Natural killer cell treated with Interleukin-12 subunit alpha and Interleukin-12 subunit beta and Interleukin-15 and Interleukin-18, amount 100 ng/mL, for 72 hours (primary cell): ENCODE measurements at places on chromosomes 2 and 18.

DNA sequence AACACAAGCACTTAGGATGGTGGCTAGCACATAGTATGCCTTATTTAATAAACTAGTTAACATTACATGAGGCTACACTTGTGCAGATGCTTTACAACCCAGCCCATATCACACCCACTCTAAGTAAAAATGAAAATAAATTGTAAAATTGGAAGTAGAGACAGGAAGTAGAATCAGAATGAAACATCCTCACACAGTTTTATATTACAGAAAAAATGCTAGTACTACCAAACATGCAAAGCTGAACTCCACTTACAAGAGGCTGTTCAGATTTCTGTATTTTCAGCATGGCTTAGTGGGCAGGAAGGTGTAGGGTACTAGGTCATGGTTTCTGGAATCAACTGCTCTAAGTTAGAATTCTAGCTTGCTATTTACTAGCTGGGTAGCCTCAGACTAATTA lies 18.2 kb upstream of the CRIM1 start:
- no peak for DNase-seq

DNA sequence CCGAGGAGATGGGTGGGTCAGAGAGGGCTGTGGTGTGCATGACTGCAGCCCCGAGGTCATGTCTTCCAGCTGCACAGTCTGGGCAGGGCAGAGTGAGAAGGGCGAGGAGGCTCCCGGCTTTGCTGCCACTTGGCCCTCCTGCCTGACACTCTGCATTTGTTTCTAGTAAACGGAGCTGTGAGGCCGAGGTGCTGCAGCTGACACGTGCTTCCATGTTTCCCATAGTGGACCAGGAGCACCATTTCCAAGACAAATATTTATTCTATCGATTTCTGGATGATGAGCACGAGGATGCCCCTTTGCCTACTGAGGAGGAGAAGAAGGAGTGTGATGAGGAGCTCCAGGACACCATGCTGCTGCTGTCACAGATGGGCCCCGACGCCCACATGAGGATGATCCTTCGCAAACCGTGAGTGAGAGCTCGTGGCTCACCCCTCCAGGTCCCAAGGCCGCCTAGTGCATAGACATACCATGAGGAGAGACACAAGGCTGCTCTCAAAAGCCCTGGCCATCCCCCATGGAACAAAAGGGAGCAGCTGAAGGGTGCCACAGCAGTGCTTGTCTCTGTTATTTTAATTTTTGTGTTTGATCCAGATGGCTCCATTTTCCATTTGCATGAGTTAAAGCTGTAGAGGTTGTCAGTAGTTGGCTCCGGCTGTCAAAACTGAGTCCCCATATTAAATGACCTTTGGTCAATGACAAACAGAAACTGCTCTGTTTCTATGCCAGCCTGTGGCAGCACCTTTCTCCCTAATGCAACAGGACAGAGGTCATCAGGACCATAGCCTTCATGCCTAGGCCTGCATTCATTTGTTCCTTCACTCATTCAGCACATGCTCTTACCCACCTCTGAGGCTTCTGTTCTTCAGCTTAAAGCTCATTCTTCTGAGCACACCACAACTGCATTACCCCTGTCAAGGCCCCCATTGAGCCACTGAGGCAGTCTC lies 108.3 kb upstream of the MAP3K20 start:
- no peak for DNase-seq

GRCh38 chr18:35635170-35635569 lies 53.6 kb downstream of the GALNT1 start:
- DNase-seq: no peak

DNA sequence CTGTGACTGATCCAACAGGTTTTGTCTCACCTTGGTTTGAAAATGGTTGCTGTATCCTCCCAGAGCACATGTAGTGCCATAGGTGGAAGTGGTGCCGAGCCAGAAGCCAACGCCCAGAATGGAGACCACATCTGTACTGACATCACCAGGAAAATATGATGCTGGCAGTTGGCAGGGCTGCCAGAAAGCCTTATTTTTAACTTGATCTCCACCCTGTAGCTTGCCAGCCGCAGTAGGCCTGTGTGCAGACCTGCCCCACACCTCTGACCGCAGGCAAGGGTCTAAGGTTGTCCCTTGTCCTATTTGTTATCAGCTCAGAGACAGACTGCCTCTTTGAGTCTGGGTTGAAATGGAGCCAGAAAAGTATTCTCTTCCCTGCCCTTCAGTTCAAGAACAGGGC lies 123.5 kb upstream of the EML6 start:
- DNase-seq: no peak

DNA sequence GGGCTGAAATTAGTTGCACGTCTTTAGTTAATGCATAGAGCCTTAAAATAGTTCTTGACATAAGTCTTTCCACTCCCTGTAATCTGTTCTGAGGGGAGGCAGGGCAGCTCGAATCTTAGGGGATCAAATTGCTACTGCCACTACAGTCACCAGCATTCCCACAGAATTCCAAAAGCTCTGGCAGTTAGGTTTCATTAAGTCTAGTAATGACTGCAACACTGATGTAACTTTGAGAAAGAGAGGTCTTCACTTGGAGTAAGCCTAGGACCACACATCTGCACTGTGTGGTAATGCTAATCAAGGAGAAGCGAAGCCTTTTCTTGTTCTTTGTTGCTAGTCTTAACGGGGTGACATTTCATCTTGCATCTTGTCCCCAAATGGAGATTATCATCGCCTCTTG lies 19.3 kb upstream of the NCK2 start:
- no peak for DNase-seq

DNA sequence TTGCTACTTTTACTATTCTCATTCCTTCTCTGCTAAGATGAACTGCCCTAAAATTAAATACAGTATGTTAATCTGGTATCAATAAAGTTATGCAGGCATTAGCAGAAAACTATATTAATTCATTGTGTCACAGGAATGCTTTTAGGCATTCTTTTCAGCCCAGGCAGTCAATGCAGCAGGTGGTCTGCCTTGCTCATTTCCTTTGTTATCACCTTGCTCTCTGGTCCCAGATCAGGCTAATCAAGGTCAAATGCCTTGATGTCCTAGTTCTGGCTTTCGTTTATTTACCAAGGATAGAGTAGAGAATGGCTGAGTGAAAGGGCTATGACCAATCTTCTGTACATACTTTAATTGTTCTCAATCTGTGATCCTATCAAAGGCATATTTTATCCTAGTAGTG lies 1023.6 kb downstream of the TMEM182 start:
- no peak for DNase-seq

DNA sequence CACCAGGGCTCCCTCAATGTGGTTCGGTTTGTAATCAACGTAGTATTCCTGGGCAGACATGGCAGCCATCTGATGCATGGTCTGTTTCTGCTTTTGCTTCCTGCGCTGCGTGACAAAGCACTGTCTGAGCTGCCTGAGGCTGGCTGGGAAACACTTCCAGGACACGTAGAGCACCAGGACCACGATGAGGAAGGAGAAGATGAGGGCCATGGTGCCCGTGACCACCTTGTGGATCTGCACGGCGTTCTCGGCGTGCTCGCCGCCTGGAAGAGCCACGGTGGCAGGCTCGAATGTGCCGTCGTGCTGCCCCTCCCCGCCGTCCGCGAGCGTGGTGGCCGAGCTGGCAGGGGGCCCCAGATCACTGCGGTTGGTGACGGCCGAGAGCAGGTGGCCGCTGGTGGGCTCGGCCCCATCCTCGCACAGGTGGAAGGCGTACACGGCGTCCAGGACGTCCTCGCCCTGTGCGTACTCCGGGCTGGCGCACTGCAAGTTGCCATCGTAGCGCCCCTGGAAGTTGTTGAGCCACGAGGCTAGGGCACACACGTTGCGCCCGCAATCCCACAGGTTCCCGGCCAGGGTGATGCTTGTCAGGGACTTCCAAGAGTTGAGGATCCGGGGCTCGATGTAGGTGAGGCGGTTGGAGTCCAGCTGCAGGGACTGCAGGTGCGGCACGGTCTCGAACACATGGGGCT lies 2.1 kb downstream of the LRRTM1 start:
- DNase-seq: no peak

GRCh38 chr2:32484937-32485336 lies 128.1 kb downstream of the BIRC6 start:
- no peak for DNase-seq

DNA sequence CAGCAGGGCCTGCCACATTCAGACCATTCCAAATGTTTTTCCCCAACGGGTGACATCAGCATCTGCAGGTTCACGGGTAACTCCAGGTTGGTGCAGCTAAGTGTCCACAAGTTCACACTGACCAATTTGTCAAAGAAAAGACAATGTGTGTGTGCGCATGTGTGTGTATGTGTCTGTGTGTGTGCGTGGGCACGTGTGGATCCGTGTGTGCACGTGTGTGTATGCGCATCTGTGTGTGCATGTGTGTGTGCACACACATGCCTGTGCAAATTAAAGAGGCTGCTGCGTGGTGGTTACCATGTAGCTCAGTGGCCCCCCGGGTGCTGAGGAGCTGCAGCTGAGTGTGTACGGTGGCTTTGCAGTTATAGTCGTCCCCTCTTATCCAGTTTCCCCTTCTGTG lies 187.4 kb downstream of the TMEM18 start:
- DNase-seq: no peak

GRCh38 chr2:12556762-12557161 lies 160.0 kb upstream of the TRIB2 start:
- no peak for DNase-seq

GRCh38 chr2:14828223-14828622 lies 195.7 kb downstream of the LRATD1 start:
- no peak for DNase-seq

- no peak for DNase-seq
Measured at GRCh38 chr2:124988794-124989193, 963.7 kb downstream of the CNTNAP5 start.

DNA sequence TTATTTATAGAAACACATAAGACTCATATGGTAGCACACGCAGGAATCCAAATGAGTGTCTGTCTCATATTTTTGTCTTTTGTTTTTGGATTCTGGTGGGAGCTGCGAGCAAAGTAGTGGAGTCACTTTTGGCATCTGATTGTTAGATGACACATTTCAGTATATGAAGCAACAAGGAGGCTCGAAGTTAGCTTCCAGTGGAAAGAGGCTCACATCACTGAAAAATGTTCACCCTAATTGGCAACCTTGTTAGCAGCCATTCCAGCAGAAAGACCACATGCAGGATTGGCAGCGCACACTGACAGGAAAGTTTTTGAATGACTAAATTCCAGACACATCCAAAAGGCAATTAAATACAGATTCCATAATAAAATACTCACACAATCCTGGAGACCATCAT lies 87.4 kb downstream of the MYT1L start:
- DNase-seq: no peak

GRCh38 chr18:78071166-78071710 lies 821.6 kb downstream of the GALR1 start:
- no peak for DNase-seq

- no peak for DNase-seq
Measured at GRCh38 chr18:42176599-42176998, 221.6 kb downstream of the PIK3C3 start.

DNA sequence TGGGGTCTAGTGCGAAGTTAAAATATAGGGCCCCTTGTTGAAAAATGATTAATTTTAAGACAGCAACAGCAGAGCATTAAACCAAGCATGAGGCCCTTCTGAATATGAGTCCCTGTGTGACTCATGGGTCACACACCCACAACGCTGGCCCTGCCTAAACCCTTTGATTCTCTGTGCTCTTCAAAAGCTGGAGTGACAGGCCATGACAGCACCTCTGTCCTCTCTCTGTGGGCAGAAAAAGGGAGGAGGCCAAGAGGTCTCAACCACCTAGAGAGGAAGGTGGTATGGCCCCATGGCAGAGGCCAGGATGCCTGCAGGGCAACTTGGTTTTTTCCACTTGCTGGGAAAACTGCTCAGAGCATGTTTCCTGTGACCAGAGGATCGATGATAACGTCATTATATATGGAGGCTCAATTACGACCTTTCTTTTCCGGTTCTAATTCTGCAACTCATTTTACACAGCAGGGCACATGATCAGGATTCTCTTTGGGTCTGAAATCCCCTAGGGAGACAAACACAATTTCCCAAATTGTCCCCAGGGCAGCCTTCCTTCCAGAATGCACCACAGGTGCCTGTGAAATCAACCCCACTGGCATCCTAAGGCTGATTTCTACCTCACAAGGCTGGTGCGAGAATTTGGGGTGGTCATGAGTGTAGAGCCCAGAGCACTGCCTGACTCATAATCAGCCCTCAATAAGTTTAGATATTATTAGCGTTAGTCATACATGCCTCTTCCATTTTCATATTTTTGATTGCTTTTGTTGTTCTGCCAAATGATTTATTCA lies 102.0 kb upstream of the PPP1CB start:
- no peak for DNase-seq

- DNase-seq: no peak
Measured at GRCh38 chr2:5673145-5674025, 18.8 kb upstream of the SOX11 start.

DNA sequence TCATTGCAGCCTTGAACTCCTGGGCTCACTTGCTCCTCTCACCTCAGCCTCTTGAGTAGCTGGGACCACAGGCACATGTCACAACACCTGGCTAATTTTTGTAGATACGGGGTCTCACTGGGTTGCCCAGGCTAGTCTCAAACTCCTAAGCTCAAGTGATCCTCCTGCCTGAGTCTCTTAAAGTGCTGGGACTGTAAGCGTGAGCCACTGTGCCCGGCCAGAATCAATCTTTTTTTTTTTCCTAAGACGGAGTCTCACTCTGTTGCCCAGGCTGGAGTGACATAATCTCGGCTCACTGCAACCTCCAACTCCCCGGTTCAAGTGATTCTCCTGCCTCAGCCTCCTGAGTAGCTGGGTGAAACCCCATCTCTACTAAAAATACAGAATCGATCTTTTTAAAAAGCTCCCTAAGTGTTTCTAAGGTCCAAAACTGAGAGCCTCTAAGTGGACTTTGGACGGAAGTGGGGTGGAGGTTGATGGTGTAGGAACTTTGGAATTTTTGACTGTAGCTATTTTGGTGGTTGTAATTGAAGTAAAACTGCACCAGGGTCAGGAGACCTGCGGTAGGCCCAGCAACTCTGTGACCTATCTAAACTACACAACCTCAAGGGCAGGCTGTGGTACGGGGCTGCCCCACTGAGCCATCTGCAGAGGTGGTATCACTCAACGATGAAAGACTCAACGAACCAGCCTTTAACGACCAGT lies 82.9 kb downstream of the POLR1A start:
- DNase-seq: no peak

DNA sequence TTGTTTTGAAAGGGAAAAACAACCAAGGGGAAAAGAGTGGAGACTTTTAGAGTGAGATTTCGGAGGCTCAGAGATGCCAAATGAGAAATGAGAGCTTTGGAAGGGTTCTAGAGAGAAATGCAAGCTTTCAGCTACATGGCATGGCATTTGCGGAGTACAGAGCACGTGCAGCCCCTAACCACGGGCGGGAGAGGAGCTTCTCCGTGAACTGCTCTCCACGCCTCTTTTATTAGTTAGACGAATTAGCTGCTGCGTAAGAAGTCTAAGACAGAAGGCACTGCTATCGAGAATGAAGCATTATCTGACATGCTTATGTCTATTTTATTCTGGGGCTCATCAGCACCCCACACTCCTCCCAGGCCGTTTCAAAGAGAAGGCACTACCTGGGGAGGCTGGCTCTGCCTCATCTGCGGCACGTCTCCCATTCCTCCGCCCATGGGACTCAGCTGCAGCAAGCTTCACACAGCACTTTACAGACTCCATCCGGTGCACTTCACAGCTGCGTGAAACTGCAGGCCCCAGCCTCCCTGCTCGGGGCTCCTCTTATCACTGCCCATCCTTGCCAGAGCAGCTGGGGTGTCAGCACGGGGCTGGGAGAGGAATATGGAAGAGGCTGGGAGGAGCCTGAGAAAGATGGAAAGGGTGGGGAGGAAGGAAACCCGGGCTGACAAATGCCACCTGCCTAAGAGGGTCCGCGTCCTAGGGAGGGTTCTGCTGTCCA lies 207.3 kb upstream of the APCDD1 start:
- DNase-seq: no peak
